ENCODE measurements at places on chromosomes 11 and 22.

DNA sequence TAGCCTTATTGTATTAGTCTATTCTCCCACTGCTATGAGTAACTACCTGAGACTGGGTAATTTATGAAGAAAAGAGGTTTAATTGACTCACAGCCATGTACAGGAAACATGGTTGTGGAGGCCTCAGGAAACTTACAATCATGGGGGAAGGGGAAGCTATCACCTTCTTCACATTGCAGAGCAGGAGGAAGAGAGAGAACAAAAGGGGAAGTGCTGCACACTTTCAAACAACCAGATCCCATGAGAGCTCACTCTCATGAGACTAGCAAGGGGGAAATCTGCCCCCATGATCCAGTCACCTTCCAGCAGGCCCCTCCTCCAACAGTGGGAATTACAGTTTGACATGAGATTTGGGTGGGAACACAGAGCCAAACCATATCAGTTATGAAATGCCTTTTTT is 179.4 kb downstream of the ARHGAP42 start:
- DNase-seq, result no peak

DNA sequence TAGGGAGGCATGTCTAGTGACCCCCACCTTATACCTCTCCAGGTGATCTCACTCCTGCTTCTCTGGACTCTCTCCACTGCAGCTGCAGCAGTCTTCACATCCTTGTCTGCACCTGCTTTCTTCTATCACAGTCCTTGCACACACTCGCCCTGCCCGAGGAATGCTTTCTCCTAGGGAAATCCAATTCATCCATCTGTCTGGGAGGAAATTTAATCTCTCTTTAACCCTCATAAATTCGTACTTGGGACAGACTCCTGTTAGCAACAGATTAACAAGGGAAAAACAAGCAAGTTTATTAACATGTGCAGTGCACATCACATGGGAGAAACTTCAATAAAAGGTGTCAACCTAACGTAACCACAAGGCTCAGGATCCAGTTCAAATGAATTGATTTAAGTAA is 11.3 kb upstream of the RCN1 start:
- DNase-seq, result no peak

GRCh38 chr22:26483439-26484359 is at the start of the genes HPS4 and SRRD:
Gene HPS4, minus strand, starts transcription at chr22:26483783. Its CDS starts 2,021 bp downstream, at chr22:26481762.
Gene SRRD, plus strand, starts transcription at chr22:26483877. Its CDS starts 14 bp downstream, at chr22:26483891.
- peak; percentile 92 for DNase-seq

GRCh38 chr22:49360746-49361145 is 466.9 kb downstream of the BRD1 start:
- no peak for DNase-seq

DNA sequence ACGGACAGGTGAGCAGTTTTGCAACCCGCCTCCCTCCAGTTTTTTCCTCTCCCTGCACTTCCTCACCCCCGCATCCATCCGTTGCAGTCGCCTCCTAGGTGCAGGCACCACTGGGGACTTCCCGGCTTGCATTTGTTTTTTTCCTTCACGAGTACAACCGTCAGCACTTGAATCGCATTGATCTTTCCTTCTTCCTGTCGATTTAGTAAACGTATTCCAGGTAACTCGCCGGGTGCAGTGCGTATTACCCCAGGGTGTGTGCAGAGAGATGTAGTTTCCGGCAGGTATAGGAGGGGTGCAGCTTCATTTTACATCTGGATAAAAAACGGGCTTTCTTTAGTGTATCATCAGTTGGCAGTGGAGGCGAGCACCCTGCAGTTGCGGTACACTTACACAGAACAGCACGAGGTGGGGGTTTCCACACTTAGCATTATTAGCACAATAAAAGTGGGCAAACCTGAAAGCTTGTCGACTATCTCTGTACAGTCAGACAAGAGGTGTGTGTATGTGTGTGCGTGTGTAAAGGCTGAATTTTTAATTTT is at the start of gene SORL1-AS1:
Gene SORL1-AS1 (minus strand): TSS at position 359 of the 542 bp plus-strand sequence.
- DNase-seq, result peak; percentile 83

- no peak for DNase-seq
These were observed 521 bp downstream of the ALDH3B2 start for GRCh38 chr11:67673902-67674301.

- no peak for DNase-seq
These were observed 123.7 kb downstream of the CASP12 start for GRCh38 chr11:104774578-104774977.

- no peak for DNase-seq
These were observed 58.3 kb downstream of the AAMDC start for GRCh38 chr11:77879218-77879617.

- no peak for DNase-seq
These were observed 1.9 kb upstream of the OR52E4 start for GRCh38 chr11:5878564-5878963.

- DNase-seq, result no peak
These were observed 31.0 kb downstream of the SLC22A6 start for GRCh38 chr11:62953811-62954210.

DNA sequence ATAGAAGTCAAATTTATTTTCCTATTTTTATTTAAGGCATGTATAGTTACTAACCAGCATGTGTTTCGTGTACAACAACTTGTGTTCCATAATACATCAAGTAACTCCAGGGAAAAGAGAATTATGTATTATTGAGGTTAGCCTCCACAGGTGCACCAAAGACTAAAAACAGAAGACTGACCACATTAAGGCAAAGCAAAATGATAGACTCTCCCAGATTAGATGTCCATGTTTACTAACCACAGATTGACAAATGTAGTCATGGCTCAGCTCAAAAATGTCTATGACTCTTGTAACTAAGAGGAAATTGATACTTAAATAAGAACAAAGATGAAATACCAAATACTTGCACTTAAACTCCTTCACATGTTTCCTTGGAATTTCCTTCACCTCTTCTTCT is 238.5 kb downstream of the METTL15 start:
- no peak for DNase-seq

DNA sequence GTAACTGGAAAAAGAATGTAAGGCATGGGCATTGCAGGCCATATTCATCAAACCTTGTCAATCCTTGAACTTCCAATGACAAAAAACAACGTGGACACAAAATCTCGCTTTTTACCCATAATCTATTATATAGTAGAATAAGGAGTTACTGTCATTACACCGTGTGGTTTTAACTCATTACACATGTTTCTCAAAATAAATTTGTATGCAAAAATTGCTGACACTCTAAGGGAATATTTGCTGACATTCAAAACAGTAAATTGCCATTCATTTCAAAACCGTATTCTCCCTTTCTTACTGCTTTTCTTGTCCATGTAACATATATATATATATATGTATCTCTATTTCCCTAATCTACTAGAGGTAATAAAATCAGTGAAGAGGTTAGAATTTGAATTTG is 33.4 kb downstream of the CDON start:
- no peak for DNase-seq

DNA sequence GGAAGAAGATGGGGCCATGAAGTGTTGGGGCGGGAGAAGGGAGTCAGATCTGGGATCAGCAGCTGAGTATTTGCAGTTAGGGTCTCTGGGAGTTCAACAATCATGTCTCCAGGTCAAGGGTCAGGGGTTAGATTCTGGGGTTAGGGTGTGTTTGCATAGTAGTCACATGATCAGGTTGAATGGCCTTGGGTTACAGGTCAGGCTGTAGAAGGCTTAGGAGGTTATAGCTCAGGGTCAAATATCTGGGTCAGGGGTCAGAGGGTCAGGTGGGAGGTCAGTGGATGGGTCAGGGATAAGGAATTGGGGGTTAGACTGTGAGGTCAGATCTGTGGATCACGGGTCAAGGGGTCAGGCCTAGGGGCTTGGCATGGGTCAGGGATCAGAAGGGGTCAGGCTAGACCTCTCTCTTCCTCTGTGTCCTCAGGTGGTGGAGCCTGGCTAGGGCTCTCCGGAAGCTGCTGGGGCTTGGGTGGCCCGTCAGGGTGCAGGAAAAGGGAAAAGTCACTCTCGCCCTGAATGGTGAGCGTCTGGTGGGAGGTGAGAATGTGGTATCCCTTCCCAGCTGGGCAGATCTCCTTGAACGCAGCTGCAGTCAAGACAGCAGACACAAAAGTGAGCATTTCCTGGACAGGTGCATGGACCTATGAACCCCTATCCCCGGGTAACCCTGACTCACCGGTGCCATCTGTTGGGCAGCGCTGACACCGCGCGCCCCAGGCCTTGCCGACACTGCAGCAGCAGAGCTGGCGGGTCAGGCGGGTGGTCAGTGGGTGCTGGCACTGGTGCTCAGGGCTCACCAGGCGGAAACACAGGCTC is 6.4 kb downstream of the LTBP3 start:
- DNase-seq, result peak; percentile 77

DNA sequence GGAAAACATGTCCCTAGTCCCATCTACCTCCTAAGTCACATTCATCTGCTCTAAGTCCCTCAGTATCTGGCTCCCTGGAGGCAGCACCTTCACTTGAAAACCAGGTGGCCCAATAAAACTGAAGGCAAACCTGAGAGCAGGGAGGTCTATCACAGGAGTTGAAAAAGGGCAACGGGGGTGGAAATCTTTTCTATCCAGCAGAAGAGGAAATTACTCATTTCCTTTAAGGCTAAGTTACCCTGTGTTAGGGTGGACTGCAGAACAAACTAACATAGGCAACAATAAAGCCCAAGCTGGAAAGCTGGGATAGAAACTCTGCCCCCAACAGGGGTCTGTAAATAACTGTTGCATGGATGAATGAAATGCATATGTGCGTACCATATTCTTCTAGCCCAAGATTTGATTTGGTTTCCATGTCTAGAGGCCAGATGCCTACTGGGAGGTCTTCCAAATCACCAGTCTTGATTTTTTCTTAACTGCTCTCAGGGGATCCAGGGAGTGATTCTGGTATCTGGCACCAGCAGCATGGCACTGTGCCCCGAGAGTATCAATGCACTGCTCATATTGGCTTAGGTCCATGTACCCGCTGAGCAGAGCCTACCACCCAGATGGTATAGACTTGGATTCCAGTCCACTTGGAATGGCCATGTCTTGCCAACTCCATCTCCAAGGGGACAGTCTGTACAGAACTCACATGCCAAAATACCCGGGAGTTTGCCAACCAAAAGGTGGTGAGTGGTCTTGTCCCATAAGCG is 350.0 kb upstream of the NCAM1 start:
- DNase-seq, result no peak

GRCh38 chr22:22776121-22776520 is 111.5 kb upstream of the IGLL5 start:
- no peak for DNase-seq

DNA sequence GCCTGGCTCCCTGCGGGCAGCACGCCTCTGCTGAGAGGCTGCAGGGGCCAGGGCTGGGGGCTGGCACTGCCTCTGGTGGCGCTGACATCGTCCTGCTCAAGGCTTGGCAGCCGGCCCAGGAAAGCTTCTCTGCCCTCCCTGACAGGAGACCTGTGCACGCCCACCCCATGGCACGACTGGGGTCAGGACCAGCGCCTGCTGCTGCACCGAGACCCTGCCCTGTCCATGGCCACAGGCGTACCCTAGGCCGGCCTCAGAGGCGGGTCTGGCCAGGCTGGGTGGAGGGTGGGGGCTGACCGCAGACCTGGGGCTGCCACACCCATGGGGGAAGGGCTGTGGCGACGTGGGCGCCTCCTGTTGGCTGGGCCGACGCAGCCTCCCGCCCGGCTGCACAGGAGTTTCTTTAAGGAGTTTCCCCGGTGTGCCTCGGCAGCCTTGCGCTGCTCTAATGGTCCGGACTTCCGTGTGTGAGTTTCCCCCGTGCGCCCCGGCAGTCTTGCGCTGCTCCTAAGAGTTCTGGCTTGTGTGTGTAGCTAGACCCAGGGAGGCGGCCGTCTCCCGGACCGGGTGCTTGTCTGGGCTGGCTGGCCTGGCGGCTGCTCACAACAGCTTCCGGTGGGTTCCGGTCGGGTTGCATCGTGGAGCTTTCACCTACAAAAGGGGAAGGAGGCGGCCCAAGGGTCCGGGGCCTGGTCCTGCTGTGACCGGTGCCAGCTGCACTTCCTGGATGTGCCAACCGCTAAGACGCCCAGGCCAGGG is 4.6 kb downstream of the TRABD start:
- DNase-seq, result peak; percentile 90

- DNase-seq, result no peak
These were observed 20.7 kb downstream of the LINC01488 start for GRCh38 chr11:69501891-69502860.

DNA sequence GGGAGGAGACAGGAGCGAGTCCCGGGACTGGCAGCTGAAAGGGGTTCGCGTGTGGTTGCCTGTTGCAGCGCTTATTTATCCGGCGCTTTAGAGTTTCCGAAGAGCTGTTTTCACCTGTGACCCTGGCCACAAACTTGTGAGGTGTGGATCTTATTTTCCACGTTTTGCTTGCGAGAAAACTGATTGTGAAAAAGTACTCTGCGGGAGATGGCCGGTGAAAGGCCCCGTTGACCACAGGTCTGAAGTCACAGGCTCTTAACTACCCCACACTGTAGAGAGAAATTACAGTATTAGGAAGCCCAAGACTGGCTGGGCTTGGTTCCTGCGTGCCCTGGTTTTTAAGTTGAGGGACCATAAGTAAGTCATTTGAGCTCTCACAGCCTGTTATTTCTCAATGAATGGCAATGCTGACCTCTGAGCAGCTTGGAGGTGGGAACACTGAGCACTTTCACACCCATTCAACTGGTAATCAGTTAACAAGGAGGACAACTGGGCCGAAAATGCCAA is 379 bp upstream of the RAB38 start:
- no peak for DNase-seq

DNA sequence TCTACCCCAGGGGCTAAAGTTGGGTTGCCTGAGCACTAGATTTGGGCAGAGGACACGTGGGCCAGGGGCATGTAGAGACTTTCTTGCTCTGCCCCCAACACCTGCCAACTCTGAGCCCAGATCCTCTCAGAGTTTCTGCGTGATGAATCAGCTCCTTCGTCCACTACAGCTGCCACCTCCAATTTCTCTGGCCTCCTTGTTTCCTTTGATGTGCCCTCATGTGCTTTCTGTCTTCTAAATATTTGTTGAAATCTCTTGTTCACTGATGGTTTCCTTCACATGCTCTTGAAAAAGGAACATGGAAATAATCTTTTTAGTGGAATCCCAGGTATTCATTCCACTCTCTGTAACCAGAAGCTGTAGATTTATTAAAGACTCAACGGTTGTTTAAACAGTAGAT is 8.0 kb downstream of the IZUMO1R start:
- DNase-seq, result no peak

Measured in activated CD8-positive, alpha-beta T cell treated with anti-CD3 and anti-CD28 coated beads for 36 hours (primary cell).